ENCODE measurements at places on chromosomes 3 and 15. TPM values are rescaled to one million over a fixed set of nuclear protein-coding genes. Genes with fewer than 3 reads are reported as not detected.

The GHRL gene
- total RNA-seq, result 0.91 TPM

The CDC25A gene
- 19.6 TPM for total RNA-seq

- H3K27me3 ChIP-seq, result peaks cover 15% of the 10 kb centered on the region
- peaks cover 7% of the 10 kb centered on the region for H3K4me1 ChIP-seq
- no peak overlapping the region for H3K4me3 ChIP-seq
- H3K36me3 ChIP-seq, result peaks cover 2% of the 10 kb centered on the region
- DNase-seq, result no peak
Observed at GRCh38 chr15:41878355-41878699, 15.5 kb downstream of the SPTBN5 start.

DNA sequence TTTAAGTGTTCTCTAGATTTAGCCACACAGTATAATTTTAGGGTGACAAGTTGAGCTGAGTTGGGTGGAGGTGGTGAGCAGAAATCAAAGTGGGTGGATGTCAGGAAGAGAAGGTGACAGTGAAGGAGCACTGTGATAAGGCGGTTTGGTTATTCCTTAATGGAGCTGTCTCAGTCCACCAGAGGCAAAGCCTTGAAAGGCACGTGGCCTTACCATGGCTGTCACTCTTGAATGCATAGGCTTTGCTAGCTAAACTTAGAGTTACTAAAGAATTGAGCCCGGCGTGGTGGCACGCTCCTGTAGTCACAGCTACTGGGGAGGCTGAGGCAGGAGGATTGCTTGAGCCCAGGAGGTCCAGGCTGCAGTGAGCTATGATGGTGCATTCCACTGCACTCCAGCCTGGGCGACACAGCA is 560 bp upstream of the TTLL13 start:
- peaks cover 18% of the 10 kb centered on the region for H3K4me1 ChIP-seq
- H3K27ac ChIP-seq, result no peak overlapping the region
- DNase-seq, result no peak

Measured in activated CD4-positive, alpha-beta memory T cell treated with anti-CD3 and anti-CD28 coated beads, Interleukin-2, amount 10 ng/mL, durations not matched to agents 7 days and 5 days (primary cell).